ENCODE measurements at places on chromosomes 2 and 18.

DNA sequence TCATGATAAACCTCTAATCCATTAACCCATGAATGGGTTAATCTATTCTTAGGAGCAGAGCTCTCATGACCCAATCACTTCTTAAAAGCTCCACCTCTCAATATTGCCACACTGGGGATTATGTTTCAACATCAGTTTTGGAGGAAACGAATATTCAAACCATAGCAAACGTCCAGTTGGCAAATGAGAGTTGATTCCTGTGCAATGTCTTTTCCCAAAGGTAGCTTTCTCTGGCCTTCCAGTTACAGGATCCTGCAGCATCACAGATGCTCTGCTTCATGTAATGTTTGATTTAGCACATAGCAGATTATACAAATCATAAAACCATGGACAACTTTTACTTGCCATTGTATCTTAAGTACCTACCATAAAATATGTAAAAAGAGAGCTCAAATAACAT lies 481.0 kb downstream of the TNS1 start:
- no peak for DNase-seq

- no peak for DNase-seq
These were observed 473.2 kb upstream of the SPHKAP start for GRCh38 chr2:228654707-228655106.

GRCh38 chr2:149357058-149357457 lies 26.7 kb downstream of the LYPD6 start:
- DNase-seq, result peak; percentile 20

DNA sequence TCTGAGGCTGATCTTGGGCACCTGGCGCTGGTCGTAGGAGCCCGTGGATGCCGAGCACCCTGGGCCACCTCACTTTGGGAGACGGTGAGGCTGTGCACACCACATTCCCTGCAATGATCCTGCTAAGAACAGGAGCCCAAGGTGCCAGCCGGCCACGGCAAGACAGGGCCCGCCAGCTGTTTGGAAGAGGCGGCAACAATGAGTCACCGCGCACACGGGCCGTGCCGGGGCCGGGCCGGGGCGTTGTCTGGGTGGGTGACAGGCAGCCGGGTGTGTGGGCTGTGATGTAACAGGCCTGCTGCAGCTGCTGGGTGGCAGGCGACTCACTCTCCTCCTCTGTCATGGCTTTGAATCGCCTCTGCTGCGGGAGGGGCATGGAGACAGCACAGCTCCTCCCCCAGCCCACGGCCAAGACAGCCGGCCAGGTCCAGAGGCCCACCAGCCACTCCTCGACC lies 49.7 kb upstream of the ODC1 start:
- no peak for DNase-seq

GRCh38 chr2:127313406-127313805 lies 19.5 kb upstream of the ERCC3 start:
- no peak for DNase-seq

DNA sequence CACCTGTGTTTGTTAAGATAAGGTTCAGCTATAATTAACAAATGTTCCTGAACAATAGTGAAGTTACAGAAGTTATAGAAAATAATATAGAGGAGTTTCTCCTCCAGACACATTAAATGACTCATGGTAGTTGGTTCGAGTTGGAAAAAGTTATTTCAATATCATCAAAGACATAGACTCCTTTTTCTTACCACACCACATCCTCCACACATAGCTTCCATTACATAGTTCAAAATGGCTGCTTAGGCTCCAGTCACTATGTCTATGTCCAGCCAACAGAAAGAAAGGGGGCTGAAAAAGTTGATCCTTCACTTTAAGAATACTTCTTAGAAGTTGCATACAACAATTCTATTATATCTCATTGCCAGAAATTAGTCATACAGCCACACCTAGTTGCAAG lies 50.7 kb downstream of the DYNAP start:
- DNase-seq, result no peak

DNA sequence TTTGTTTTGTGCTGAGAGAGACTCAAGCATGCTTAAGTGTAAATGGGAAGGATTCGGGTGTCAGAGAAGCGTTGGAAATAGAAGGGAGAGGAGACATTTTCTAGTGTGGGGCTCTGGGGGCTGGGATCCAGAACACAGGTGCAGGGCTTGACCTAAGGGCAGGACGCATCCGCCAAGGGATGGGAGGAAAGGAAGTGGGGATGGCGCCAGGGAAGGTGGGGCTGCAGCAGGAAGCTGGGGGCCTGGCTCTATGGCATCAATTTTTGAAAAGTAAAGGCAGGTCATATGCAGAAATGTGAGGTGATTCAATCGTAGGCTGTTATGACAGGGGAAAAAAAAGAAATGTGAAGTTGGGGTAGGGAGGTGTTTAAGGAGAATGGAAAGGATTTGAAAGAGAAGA lies 143.2 kb upstream of the SERTAD2 start:
- DNase-seq, result no peak

DNA sequence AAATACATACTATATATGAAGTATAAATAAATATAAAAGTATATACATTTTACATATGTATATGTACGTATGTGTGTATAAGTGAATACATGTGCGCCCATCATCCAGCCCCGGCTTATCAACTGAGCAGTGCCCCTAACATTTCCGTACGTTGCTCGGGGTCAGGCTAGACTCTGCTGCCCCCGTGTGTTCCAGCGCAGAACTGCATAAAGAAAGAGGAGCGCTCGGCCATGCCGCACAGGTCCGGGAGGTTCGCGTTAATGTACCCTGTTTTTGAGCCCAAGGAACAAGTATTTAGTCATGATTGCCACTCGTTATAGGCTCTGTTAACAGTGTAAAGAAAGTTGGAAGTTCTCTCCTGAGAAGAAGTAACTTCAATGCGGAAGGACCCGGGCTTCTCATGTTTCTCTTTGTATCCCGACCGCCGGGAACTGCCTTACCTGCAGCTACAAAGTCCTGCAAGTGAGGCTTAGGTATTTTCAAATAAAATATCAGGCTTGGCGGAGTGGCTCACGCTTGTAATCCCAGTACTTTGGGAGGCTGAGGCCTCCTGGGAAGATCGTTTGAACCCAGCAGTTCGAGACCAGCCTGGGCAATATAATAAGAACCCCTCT lies 55.7 kb downstream of the CD8B2 start:
- DNase-seq, result peak; percentile 77

- DNase-seq, result peak; percentile 53
These were observed 13.4 kb upstream of the COPS8 start for GRCh38 chr2:237072067-237072931.

DNA sequence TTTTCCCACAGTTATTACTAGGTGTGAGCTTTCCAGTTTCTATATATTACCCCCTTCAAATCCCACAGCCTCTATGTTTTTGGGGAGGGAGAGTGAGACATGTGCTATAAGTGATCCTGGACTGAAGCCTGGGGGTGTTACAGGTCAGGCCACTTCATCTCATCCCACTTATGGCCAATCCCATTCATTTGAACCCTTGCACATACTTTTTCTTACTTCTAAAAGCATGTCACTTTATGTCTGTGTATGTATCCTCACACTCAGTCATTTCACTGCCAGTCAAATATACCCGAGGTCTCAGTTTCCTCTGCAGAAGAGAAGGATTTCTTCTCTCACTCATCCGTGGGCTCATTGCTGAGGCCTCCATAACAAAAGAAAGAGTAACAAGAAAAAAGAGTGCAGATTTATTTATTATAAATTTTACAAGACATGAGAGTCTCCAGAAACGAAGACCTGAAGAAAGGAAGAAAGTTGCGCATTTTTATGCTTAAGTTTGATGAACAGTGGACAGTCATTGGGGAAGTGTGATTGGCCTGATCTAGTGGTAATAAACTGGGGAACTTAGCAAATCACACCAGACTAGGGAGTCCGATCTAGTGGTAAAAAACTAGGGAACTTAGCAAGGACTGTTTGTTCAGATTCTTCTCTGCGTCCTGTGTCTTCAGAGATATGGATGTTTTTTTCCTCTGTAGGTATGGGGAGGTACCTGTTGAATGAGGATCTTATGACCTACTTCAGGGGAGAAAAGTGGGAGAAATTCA lies 52.1 kb downstream of the ICOS start:
- no peak for DNase-seq

DNA sequence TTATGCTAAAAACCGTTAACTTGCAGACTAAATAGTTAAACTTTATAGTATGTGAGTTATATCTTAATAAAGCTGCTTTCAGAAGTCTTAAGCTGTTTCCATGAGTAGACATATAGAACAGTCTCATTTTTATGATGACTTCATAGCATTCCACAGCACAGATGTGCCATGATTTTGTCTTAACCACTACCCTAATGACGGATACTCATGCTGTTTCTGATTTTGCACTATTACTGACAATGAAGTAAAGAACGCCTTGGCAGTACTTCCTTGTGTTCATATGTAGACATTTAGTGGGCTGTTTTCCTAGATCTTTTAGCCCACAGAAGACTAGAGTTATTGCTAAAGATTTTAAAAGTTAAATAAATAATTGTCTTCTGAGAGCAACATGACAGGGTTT lies 175.6 kb upstream of the RAB6C start:
- DNase-seq, result no peak

DNA sequence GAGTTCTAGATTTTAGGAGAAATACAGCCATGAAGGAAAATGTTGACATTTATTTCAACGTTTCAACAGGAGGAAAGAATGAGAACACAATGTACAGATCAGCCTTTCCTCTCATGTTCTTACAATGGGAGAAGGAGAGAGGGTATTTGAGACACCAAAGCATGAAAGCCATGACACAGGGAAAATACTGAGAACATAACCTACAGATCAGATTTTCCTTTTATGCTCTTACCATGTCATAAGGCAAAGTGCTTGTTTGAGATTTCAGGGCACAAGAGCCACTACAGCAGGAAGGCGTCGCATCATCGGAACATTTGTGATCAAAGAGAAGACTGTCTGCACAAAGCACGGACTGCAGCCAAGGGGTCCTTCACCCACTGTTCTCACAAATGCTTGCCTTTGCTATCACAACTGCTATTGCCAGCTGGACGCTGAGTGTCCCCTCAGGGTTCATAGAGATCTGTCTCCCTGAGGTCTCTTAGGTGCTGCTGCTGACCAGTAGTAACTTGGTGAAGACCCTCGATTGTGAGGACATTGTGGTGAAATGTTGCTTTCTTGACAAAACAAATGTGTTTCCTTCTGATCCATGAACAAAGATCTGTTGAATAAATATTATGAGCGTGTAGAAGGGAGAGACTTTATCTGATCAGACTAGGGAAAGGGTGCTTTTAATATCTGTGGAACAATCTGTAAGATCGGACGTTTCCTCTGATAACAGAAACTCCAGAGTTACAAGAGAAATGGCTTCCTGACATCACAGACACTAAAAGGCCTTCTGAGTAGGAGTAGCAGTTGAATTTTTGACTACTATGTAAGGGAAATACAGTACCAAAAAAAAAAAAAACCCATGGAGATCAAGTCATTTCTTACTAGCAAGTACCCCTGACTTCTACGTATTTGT lies 6.4 kb upstream of the IL1RL1 start:
- DNase-seq, result no peak

- DNase-seq, result peak; percentile 38
These were observed 190.1 kb downstream of the CTNNA2 start for GRCh38 chr2:79702905-79703304.

DNA sequence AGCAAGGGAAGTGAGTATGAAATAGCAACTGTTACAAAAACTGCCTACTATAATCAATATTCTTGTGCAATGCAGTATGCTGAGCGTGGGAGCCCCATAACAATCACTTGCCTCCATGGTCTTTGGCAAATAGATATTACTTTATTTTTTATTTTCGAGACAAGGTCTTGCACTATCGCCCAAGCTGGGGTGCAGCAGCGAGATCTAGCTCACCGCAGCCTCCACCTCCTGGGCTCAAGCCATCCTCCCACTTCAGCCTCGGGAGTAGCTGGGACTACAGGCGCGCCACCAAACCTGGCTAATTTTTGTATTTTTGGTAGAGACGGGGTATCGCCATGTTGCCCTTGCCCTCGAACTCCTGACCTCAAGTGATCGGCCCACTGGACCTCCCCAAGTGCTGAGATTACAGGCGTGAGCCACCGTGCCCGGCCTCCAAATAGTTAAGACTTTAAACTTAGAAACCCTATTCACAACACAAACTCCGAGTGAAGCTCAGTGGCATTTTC lies 1.2 kb upstream of the CCNT2 start:
- no peak for DNase-seq

- DNase-seq, result no peak
These were observed 154.1 kb upstream of the SH3BP4 start for GRCh38 chr2:234797566-234798250.

DNA sequence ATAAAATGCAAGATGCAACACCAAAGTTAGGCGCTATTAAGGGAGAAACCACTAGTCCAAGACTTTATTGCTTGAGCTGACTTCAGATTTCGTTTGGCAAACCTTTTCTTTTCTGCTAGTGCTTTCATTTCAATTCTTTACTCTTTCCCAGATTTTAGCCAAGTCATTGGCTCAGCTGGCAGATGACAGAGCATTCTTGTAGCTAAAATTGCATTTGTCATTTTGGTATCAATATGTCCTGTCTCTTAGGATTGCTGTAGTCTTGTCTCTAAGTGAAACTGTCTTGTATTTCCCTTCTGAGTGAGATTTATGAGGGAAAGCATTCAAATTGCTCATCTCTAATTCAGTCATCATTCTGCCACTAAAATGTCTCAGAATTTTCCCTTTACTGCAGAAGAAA lies 335.1 kb downstream of the METTL4 start:
- DNase-seq, result no peak

GRCh38 chr2:158131483-158131912 lies 29.8 kb downstream of the UPP2 start:
- no peak for DNase-seq

GRCh38 chr2:11310212-11310611 lies 34.2 kb downstream of the ROCK2 start:
- no peak for DNase-seq

GRCh38 chr2:35468245-35468644 lies 887.3 kb upstream of the CRIM1 start:
- no peak for DNase-seq

DNA sequence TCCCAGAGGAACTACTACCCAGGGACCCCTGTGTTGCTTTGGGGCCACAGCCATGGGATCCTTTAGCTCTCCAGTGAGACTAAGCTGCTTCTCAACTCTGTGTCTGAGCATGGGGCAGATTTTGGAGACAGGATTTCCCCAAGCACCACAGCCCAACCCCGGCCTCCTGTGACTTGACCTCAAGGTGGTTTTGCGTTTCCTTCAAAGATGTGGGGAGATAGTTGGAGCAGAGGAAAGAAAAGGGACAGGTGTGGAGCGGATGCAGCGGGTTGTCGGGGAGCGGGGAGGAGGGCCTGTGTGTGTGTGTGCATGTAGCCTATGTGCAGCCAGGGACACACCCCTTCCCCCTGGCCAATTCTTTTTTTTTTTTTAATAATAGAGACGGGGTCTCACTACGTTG lies 10.2 kb downstream of the ARID5A start:
- no peak for DNase-seq

DNA sequence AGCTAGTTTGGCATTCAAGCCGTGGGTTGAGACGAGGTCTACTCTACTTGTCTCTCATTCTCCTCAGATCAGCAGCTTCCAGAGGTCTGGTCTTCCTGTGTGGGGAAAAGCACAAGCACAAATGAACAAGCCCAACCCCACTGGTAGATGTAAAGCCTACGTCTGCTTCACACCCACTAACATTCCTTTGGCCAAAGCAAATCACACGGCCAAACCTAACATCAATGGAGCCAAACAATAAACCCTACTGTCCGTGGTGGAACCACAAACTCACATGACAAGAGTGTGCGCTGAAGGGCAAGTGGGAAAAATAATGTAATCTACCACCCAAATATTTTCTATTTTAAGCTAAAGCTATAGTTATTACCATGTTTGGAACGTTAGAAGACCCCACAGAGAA lies 179.3 kb upstream of the MGAT5 start:
- DNase-seq, result no peak

- no peak for DNase-seq
These were observed 190.4 kb upstream of the EPHA4 start for GRCh38 chr2:221762496-221762895.

- no peak for DNase-seq
These were observed 3.8 kb upstream of the TOGARAM2 start for GRCh38 chr2:28977176-28977875.

Measured in NCI-H345 (cell line).